G401 (cell line): ENCODE measurements at places on chromosomes 5 and 9. TPM values are rescaled to one million over a fixed set of nuclear protein-coding genes. Genes with fewer than 3 reads are reported as not detected.

Gene SLC27A6
- not detected in 2 replicates for total RNA-seq

DNA sequence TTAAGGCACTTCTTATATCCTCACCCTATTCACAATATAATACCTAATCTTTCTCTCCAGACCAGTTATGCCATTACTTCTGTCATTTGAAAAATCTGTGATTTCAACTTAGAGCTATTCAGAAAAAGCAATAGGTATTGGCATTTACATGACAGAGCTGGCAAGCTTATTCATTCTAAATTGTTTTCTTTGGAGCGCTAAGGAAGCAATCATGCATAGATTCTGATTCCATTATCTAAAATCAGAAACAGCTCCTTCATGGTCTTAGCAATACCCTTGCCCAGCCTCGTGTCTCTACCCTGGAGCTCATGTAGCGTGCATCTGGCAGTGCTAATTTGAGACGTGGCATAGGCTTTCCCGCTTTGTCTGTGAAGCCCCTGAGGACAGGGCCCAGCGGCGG is 4.5 kb downstream of the SLC1A1 start:
- DNase-seq: no peak

Gene AGXT2
- total RNA-seq: not detected in 2 replicates

Gene NIPAL4
- total RNA-seq: 0.18 and 0.58 TPM in 2 replicates

DNA sequence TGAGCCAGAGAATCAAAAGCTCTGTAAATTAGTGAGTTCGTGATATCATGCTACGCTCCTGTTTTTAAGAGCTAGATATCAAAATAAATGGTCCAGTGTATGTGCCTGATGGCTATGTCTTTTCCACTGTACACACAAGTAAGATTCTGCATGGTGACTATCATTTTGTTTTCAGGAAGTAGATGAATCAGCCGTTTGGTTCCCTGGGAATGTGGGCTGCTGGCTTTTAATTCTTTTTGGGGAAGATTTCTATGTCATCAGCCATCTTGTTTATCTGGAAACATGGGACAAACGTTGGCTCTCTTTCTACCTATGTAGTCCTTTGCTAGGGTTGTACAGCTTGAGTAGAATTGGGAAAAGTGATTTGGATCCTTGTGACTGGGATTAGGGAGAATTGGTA is 126.7 kb downstream of the GRIA1 start:
- no peak for DNase-seq

GRCh38 chr9:20054734-20055133 is 265.9 kb upstream of the SLC24A2 start:
- DNase-seq: no peak

Gene EIF4EBP3
- total RNA-seq: 1.3 TPM in 1 of 2 replicates, not detected in the other

DNA sequence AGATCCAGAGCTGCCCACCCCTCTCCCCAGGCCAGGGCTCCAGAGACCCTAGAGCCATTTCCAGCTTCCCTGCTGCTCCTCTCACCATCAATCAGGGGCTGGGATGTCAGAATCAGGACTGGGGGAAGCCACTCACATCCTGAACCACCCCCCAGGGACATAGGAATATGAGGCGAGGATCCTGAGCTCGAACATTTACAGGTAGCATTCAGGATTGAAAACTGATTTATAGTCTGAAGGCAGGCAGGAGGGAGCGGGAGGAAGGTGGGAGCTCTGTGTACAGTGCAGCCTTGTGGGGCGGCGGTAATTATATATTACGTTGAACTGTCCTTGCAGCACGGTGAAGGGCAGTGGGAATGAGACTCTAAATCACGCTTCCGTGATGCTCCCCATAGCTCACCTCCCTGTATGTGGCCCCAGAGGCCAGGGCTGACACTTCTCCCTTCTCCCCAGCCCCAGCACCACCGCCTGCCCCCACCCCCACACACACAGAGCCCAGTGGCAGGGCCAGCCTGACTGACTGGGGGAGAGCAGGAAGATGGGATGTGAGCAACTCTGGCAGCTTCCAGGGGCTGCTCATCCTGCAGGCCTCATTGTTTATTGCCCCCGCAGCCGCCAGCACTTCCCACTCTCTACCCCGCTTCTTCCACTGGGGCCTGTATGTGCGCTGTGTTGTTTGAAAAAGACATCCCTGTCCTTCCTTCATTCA is 76.0 kb upstream of the HSPA9 start:
- no peak for DNase-seq

Gene FOXD4
- not detected in 2 replicates for total RNA-seq

DNA sequence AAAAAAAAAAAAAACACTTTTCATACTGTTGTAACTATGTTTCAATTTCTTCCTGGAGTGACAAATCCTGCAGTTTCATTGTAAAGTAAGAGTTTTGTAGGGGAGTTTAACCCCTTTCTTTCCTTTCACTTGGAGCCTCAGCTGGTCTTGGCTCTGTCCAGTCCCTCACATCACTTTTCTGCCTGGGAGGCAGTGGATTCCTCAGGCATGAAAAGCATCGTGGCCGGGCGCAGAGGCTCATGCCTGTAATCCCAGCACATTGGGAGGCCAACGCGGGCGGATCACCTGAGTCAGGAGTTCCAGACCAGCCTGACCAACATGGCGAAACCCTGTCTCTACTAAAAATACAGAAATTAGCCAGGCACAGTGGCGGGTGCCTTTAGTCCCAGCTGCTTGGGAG is 45.6 kb upstream of the MYO10 start:
- no peak for DNase-seq

- DNase-seq: no peak
These were observed 72.4 kb upstream of the ICE1 start for GRCh38 chr5:5350101-5350500.

DNA sequence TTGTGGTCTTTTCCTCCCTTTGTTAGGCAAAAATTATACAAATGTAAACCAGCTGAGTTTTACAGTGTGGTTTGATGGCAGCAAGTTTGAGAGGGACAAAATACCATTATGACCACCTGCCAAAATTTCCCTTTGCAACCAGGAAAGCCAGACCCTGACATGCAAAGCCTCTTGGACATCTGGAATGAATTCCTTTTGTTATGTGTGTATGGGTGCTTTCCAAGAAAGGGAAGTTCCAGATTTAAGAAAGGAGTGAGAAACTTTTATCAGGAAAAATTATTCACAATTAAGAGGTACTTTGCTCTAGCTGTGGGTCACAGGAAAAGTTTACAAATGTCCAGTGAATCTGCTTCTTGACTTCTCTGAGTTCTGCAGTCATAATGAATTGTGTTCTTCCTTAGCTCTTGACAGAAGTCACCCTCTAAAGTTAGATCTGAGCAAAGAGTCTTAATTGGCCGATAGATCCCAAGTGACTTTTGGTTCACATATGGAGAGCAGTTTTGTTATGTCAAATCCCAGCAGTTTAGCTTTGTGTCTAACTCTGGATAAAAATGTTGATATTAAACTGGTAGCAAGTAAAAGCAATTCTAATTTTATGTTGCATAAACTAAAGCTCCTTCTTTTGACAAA is 295.9 kb upstream of the ZNF608 start:
- DNase-seq: no peak
